Islet precursor cell (in vitro differentiated cells): ENCODE measurements at places on chromosomes 5 and 9.

DNA sequence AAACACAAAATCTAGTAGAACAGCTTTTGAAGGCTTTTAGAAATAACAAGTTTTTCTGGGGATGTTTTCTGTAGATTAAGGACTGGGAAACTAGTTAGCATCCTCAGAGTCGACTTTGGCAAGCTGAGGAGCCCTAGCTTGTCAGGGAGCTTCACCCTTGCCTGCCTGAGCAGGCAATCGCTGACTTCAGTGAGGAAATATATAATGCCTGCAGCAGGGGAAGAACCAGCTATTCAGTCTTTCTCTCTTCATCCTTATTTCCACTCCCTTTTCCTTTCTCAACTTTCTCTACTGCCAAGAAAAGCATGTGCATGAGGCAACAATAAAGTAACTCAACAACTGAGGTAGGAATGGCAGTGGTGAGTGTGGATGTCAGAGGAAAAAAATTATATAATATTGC lies 54.7 kb downstream of the PLK2 start:
- no peak for DNase-seq

- no peak for DNase-seq
Observed at GRCh38 chr9:27954858-27955257, 381.6 kb upstream of the C9orf72 start.

DNA sequence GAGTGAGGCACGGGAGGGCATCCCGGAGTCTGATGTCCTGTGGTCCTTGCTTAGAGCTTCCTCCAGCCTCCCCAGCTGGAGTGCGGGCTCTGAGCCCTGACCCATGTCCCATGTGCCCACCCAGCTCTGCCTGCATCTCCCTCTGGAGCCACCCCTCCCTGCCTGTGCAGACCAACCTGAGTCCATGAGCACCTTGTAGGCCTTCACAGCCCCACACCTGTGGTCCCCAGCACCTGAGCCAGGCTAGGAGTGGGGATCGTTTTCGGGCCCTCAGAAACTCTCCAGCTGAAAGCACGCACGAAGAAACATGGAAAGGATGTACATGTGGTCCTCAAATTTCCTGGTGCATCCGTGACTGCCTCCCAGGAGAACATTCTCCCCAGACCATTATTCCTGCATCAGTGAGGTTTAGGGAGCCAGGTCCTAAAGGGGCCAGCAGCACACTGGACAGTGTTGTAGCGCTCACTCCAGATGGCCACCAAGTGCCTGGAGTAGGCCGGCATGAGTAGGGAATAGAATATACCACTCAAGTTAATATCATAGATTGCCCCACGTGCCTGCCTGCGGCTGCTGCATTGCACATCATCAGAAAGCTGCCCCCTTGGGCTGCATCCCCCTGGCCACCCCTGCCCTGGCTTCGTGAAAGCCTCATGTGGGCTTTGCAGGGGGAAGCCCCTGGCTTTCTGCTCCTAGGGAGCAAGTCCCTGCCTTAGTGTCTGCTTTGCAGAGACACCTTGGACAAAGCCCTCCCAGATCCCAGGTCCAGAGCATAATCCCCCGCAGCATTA lies 80.6 kb downstream of the WNK2 start:
- peak; percentile 51 for DNase-seq

GRCh38 chr9:97981846-97982682 lies 1.1 kb upstream of the ANP32B start:
- DNase-seq, result no peak

DNA sequence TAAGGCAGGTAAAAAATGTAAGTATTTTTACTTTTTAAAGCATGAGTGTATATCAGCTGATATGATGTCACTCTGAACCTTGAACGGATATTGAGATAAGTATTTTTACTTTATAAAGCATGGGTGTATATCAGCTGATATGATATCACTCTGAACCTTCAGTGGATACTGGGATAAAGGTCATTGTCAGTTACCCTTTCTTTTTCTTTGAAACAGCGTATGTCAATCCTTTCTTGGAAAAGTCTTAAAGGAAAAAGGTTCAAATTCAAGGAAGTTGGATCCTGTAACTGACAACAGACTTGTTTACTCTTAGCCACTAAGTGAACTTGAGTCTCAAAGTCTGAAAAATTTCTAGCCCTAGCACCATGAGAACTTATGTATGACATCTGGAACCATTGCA lies 61.7 kb upstream of the IFNK start:
- DNase-seq, result no peak

DNA sequence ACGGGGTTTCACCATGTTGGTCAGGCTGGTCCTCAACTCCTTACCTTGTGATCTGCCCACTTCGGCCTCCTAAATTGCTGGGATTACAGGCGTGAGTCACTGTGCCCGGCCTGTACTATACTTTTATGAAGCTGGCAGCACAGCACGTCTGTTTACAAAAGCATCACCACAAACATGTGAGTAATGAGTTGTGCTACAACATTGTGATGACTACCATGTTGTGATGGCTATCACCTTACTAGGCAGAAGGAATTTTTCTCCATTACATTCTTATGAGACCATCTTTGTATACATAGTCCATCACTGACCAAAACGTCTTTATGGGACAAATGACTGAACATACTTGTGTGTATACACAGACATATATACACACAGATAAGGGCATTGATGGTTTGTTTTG lies 1019.0 kb downstream of the CDH18 start:
- DNase-seq, result no peak

- peak; percentile 56 for DNase-seq
Observed at GRCh38 chr9:74025402-74025925, 471.7 kb upstream of the RORB start.

- DNase-seq, result no peak
Observed at GRCh38 chr5:96331210-96331609, 101.8 kb downstream of the PCSK1 start.

DNA sequence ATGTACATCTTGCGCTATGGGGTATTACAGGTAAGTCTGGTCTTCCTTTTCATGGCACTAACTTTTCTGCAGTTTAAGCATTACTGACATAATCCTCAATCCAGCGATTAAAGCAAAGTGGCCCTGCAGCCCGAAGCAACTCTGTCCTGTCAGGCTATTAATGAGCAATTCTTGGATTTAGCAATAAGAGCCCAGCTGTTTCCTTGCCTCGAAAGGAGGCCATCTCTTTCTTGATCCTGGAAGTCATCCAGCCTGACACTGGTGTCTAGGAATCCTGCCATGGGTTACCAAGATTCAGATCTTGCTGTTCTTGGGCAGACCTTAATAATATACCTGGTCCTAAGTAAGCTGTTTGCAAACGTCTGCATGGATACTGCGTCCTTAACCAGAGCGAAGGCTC lies 102.0 kb downstream of the RFK start:
- DNase-seq, result no peak

- no peak for DNase-seq
Observed at GRCh38 chr9:38286357-38286756, 106.1 kb upstream of the ALDH1B1 start.

GRCh38 chr9:95556521-95556920 lies 39.8 kb upstream of the PTCH1 start:
- no peak for DNase-seq

DNA sequence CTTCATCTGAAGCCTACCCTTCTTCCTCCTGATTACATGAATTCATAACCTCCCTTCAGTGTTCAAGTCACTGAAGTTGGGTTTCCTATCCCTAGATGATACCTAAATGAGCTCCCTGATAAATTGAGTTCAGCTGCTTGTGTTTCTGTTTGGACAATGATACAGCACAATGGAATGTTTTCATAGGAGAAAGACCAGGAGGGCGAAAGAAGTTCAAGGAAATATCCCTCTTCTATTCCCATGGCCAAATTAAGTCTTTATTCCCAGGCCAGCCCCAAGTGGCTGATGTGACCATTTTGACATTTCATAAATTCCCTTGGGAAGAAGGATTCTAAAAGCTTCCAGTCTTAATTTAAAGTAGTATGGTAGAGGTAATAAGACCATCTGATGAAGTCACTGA lies 555.8 kb upstream of the CLINT1 start:
- DNase-seq, result no peak

GRCh38 chr9:95450171-95451064 lies 66.4 kb downstream of the PTCH1 start:
- DNase-seq, result peak; percentile 97

GRCh38 chr9:36896296-36896695 lies 137.8 kb downstream of the PAX5 start:
- no peak for DNase-seq

- no peak for DNase-seq
Observed at GRCh38 chr5:169011451-169011850, 289.5 kb downstream of the SLIT3 start.
